Psoas muscle (tissue), 8 donors: ENCODE measurements at places on chromosomes 2 and 18. TPM values are rescaled to one million over a fixed set of nuclear protein-coding genes. Genes with fewer than 3 reads are reported as not detected.

The C2orf81 gene
- 0.46 TPM for total RNA-seq

The TIGD1 gene
- 4.1 TPM for total RNA-seq

GRCh38 chr18:58781627-58782194, 83.0 kb upstream of the ZNF532 start:
- no peaks in the 10 kb centered on the region for H3K36me3 ChIP-seq
- H3K4me1 ChIP-seq = peaks cover 11% of the 10 kb centered on the region
- no peak overlapping the region for H3K4me3 ChIP-seq

GRCh38 chr2:190545555-190546385, 11.2 kb upstream of the NEMP2 start:
- no peaks in the 10 kb centered on the region for H3K27me3 ChIP-seq
- H3K36me3 ChIP-seq = no peaks in the 10 kb centered on the region
- H3K27ac ChIP-seq = no peak overlapping the region
- H3K4me3 ChIP-seq = peak overlapping the region; percentile 6

DNA sequence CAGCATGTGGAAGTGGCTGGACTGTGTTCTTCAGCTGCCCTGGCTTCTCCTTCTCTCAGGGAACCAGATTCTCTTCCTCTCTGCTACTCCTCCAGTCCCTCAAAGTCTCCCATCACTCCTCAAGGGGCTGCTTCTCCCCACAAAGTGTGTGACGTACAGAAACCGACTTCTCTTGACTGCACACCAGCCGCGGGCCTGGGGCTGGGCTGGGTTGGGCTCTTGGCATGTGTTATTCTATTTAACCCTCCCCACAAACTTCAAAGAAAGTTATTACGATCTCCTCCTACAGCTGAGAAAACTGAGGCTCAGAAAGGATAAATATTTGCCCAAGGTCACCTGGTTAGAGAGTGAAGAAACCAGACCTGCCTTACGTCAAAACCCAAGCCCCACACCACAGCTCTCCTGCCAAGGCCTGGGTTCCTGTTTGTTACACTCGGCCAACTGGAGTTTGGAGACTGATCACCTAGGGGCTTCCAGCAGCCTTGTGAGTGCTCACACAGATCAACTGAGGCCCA, 269.0 kb downstream of the TFCP2L1 start:
- H3K27ac ChIP-seq = no peak overlapping the region
- H3K36me3 ChIP-seq = no peaks in the 10 kb centered on the region
- no peak for DNase-seq
- H3K4me3 ChIP-seq = no peak overlapping the region
- no peaks in the 10 kb centered on the region for H3K4me1 ChIP-seq

DNA sequence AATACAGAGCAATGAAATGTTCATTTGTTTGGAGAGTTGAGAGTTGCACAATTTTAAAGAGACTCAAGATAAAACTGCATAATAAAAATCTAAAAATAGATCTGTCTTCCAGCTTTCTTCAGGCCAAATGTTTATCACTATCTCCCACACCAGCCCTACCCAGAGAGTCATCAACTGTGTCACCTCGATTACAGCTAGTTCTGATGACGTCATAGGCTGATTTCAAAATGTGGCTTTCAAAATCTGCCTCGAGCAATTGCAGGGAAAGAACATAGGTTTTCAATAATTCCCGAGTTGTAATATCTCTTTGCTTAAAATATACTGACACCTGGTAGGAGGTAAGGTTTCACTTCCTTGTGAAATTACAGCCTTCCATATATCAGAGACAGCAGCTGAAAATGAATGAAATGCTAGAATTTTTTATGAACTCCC, 677.6 kb upstream of the ID2 start:
- H3K4me3 ChIP-seq = peak overlapping the region; percentile 35
- H3K4me1 ChIP-seq = peaks cover 13% of the 10 kb centered on the region
- no peaks in the 10 kb centered on the region for H3K36me3 ChIP-seq
- DNase-seq = no peak

DNA sequence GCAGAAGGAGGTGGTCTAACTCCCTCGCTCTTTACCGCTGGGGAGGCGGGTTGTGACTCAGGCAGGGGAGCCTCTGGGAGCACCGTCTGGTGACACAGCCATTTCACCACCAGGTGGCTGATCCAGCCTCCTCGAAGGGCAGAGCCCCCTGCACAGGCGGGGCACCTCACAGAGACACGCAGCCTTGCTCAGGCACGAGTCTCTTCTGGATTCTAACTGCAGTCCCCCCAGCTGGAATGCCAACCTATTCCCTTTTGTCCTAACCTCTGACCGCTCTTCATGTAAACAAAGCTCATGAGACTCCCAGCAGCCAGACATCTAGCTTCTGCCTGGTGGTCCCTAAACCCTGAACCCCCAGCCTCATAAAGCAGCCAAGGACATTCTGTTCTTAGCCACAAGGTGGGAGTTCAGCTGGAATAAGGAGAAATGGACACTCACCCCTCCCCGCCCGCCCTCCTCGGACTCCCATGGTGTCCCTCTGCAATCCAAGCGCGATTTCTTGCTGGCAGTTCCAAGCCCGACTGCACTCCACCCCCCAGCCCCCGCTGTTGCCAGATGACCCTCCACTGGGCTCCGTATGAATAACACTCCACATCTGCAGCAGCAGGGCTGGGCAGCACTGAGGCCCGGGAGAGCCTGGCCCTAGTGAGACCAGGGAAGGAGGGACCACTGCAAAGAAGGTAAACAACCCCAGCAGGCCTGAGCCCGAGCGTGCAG, 84.3 kb downstream of the TNS1 start:
- H3K4me1 ChIP-seq = peaks cover 96% of the 10 kb centered on the region
- H3K27me3 ChIP-seq = no peaks in the 10 kb centered on the region
- DNase-seq = peak; percentile 58

DNA sequence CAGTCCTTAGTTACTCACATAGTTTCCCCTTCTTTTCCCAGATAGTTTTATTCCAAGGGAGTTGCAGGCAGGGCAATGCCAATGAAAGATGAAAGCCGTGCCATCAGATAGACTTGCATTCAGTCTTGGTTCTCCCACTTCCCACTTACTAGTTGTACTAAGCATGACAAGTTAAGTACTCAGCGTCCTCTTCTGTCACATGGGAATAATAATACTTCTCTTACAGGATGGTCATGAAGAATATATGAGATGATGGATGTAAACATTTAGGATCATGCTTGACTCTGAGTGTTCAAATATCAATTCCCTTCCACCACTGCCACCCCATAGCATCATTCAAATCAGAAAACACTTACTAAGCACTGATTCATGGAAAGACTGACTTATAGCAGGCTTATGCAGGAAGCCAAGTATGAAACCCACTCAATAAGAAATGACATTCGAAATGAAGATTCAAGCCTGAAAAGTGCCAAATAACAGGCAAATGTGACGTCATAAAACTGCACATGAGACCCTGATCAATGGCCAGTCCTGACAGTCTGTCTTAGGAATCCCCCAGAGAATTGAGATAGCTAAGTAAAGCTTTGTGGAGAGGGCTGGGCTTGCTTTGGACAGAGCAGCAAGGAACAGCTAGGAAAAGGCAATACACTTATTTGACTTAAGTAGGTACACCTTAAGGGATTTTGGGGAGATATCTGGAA, 11.1 kb upstream of the EVA1A start:
- no peak overlapping the region for H3K27ac ChIP-seq
- no peak for DNase-seq
- no peaks in the 10 kb centered on the region for H3K36me3 ChIP-seq
- H3K4me1 ChIP-seq = no peaks in the 10 kb centered on the region
- peaks cover 4% of the 10 kb centered on the region for H3K27me3 ChIP-seq
